Stimulated activated CD8-positive, alpha-beta memory T cell treated with anti-CD3 and anti-CD28 coated beads, Interleukin-2, amount 100 ng/mL, for 48 hours (primary cell): ENCODE measurements at places on chromosomes 2 and 18.

GRCh38 chr2:181472990-181473389 lies 15.8 kb downstream of the ITGA4 start:
- DNase-seq: no peak

GRCh38 chr2:19529677-19530076 lies 171.3 kb upstream of the OSR1 start:
- no peak for DNase-seq

DNA sequence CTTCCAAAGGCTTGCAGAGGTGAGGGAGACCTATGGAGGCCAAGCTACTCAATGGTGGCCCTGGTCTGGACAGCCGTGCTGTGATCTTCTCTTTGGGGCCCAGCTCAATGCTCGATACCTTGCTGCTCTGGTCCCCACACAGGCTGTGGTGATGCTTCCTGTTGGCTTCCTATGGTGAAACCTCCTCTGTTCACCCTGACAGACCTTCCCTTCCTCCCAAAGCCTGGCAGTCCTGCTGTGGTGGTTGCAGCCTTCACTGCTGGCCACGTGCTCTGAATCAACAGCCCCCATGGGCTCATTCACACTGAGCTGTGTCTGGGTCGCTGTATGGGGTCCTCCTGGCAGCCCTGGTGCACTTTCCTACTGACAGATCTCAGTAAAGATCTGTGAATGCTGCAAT lies 31.0 kb upstream of the GALR1 start:
- DNase-seq: no peak

DNA sequence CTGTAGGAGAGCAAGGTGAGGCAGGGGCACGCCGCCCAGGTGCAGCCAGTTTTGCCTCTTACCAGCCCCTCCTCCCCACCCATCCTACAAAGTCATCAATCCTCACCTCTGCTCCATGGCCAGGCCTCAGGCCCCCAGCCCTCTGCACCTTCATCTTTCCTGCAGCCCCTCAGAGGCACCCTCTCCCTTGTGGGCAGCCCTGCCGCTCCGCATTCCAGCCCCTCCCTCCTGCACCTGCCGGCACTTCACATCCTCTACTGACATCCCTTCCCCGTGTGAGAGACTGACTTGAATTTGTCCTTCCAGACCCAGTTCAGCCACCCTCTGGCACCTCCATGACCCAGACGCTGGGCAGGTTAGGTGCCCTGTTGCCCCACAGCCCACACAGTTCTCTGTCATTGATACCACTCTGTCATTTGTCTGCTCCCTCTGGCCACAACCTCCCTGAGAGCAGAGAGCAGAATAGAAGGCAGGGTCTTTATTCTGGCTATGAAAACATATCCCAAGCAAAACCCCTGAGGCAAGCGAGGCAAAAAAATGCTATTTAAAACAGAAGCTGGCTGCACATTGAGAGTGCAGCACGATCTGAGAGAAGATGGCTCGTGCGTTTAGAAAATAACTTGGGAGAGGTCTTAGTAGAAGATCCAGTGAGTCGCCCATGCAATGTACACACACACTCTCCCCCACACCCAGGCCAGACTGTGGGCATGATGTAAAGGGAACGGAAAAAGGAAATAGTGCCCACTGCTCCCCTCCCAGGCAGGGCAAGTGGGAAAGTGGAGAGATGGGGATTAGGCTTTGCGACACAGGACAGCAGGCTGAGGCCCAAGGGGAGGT lies 25.9 kb downstream of the SDC1 start:
- no peak for DNase-seq

DNA sequence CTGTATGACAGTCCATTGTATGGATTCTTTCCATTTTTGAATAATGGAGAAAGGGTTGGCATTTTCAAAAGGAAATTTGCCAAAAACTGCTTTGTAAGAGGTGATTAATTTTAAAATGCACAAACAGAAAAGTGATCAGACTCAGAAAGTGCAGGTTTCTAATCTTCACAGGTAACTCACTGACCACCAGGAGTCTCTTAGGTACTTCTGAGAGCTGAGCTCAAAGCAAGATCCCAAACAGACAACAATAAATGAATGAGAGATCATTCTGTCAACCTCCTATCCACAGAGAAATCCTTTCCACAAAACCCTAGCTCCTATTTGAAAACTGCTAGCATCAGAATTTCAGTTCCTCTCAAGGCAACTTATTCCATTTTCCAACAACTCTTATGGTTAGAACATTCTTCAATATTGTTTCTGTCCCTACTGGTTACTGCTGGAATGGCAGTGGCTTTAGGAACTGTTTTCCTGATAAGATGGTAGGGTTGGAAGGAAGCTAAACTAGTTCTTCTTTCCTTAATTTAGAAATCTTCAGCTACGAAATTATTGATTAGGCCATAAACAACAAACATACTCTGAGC lies 20.6 kb upstream of the HAAO start:
- no peak for DNase-seq

GRCh38 chr2:39431592-39432316 lies 5.3 kb downstream of the MAP4K3 start:
- no peak for DNase-seq

GRCh38 chr2:85791704-85792565 lies 38.1 kb downstream of the ATOH8 start:
- DNase-seq: no peak

GRCh38 chr2:109125593-109126500 lies 3.2 kb upstream of the SH3RF3 start:
- no peak for DNase-seq
